Hematopoietic multipotent progenitor cell (in vitro differentiated cells): ENCODE measurements at places on chromosomes 12 and 14.

DNA sequence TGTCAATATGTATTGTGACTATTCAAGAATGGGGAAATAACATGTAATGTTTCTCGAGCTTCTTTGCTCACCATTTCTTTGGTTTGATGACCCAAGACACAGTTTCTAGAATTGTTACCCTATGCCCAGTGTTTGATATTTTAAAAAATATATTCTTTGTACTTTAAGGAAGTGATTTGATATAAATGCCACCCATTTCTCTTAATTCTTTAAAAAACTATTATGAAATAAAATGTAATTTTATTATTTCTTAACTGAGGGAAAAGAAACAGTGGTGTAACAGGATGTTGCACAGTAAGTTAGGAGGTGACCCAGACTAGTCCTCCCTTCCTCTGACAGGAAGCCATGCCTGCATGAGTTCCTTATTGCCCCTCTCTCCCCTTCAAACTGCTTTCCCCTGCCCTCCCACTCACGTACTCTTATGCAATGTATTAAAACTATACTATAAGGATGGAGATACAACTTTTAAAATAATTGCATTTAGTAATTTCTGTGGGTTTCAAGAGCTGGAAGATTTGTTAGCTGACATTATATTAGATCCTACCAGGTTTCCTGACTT lies 279.4 kb downstream of the TMTC2 start:
- no peak for DNase-seq

DNA sequence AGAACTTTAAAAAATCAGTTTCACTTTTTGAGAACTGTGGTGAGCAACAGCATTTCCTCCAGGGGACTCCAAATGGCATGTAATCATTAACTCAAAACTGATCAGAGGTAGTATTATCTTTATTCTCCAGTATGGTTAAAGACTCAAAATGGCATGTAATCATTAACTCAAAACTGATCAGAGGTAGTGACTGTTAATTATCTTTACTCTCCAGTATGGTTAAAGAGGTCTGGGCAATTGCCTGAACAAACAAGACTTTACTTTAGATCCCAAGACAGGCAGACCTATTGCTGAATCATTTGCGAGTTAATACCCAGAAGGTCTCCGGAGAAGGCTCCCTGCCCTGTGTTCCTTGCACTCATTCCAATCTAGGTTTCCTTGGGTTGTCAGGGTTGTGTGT lies 6.6 kb upstream of the ACADS start:
- no peak for DNase-seq

DNA sequence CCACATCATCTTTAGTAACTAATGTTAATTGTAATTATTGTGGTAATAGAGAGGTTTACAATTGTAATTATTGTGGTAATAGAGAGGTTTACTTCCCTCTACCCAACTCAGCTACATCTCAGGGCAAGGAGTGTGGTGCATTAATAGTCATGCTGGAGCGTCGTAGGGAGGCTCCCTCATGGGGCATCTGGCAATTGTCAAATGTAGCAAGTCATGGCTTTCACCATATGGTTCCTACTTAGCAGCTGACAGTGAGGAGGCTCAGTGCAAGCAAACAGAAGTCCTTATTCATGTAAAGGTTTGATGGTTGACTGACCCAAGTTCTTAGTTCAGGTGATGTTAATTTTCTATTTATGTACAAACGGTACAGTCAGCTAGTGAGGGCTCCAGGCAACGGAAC lies 1012.0 kb downstream of the FLRT2 start:
- DNase-seq, result no peak

DNA sequence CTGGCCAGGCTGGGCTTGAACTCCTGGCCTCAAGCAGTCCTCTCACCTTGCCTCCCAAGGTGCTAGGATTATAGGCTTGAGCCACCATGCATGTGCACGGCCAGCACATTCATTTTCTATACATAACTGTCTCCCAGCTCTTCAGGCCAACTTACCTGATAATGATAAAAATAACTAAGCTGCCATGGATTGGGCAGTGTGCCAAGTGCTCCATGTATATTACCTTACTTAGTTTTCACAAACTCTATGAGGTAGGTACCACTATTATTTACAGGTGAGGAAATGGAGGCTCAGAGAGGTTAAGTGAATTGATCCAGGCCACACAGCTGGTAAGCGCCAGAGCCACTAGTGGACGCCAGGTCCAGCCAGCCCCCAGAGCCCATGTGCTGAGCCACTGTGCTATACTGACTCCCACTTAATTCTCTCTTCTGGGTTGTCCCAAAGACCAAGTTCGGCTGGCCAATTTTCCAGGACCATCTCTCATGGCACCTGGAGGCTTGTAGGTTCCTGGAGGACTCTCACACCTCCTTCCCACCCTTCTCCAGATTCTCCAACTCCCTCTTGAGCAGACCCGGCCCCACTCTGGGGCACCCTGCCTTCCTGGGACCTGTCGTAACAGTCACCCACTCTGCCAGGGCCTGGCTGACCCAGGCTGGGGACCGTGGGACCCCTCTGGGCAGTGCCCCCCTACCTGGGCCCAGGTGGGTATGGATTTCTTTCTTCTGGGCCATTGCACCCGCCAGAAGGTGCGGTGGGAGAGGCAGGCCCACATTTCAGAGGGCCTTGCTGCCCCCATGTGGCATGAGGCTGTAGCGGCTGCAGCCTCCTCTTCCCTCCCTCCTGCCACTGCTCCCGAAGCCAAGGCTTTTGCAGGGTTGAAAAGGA lies 30.2 kb upstream of the CIPC start:
- DNase-seq, result peak; percentile 71

- DNase-seq, result no peak
These were observed 76.3 kb downstream of the CDK17 start for GRCh38 chr12:96323906-96324305.

GRCh38 chr12:112939761-112940381 lies 1.6 kb downstream of the OAS3 start:
- DNase-seq, result no peak

DNA sequence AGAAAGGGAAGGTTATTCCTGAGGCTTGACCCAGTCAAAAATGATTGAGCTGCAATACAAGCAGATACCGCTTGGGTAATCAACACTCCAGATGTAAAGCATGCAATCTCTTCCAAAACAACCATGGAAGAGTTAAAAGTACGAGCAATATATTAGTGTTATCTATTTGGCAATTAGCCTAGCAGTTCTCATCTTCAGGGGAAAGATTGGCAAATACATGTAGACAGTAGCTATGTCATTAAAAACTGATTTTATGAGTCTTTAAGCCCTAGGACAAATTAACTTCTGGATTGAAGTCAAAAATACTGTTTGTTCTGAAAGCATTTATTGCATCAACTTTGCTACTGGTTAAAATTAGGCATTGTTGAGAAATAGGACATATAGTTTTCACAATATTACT lies 9.3 kb upstream of the GYS2 start:
- no peak for DNase-seq

DNA sequence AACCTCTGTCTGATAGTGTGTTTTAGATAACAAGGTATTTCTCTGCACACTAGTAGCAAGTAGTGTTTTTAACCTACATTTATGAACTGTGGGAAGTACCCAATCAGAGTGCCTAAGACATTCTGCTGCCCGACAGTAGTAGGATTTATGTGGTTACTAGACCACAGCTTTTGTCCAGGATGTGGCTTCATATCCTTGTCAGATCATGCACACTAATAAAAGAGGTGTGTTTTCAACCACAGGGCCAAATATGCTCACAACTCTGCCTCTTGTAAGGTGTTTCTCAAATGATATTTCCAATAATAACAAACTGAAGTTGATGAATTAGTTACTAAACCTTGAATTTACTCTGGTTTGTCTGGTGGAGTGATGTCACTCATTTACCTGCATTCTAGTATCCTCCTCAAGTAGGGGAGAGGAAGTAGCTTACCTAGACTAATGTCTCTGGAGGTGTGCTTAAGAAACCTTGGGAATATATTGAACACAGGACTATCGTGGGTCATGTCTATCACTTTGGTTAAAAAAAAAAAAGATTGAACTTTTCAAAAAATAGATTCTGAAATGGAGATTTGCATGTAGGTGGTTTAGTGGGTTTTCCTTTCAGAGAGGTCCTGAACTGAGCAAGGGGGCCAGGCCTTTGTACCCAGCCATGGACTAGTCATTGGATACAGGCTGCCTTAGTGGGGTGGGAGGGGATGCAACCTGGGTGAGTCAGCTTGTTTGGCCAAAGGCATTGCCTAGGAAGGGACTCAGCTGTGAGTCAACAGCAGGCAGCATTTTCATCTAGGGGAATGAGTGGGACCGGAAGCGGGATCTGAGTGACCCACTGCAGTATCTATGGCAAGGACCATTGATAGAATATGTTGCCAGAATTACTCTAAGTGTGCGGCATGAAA lies 14.1 kb downstream of the FBXW8 start:
- peak; percentile 66 for DNase-seq

DNA sequence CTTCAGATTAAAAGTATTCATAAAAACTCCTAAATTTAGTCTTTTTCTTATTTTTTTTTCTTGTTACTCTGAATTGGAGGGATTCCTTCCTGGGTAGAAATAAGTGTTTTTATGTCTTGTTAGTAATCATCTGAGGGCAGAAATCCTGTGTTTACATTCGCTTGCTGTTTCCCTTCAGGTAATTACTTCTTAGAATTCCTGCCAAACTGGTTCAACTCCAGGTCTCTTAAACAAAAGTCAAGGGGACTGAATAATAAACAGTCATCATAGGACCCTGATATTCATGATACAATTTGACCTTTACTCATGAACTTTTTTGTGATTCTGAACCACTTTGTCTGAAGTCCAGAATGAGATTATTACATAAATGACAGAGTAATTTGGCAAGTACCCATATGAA lies 843.9 kb downstream of the FLRT2 start:
- no peak for DNase-seq

GRCh38 chr12:53325511-53326061 lies 4.2 kb upstream of the AAAS start:
- DNase-seq, result peak; percentile 25

GRCh38 chr14:69441948-69442347 lies 42.6 kb upstream of the PLEKHD1 start:
- no peak for DNase-seq

- DNase-seq, result no peak
These were observed 91.7 kb upstream of the FUT8 start for GRCh38 chr14:65320661-65321308.

- no peak for DNase-seq
These were observed 17.5 kb downstream of the ZNF664 start for GRCh38 chr12:123990511-123990910.

DNA sequence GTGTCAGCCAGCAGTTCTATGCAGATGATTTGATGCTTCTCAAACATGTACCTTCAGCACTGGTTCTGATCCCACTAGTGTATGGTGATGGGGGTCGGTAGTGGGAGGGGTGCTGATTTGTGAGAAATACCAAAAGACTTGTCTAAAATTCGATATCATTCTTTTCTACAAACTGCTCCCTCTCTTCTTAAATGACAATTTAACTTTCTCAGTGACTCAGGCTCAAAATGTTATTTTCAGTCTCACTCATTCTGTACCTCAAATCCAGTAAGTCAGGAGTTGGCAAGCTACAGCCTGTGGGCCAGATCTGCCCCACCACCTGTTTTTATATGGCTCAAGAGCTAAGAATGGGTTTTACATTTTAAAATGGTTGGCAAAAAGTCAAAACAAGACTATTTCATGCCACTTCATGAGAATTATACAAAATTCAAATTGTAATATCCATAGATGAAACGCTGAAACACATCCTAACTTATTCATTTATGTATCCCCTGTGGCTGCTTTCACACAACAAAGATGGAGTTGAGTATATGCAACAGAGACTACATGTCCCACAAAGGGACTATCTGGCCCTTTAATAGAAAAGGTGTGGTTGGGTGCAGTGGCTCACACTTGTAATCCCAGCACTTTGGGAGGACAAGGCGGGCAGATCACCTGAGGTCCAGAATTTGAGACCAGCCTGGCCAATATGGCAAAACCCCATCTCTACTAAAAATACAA lies 6.6 kb upstream of the NOP2 start:
- DNase-seq, result no peak

GRCh38 chr14:91371990-91372375 lies 45.6 kb downstream of the CCDC88C start:
- DNase-seq, result no peak

- no peak for DNase-seq
These were observed 18.7 kb downstream of the SOS2 start for GRCh38 chr14:50212726-50213125.
